ENCODE measurements at places on chromosomes 2 and 18. TPM values are rescaled to one million over a fixed set of nuclear protein-coding genes. Genes with fewer than 3 reads are reported as not detected.

Gene DES
- total RNA-seq: 0.26 TPM

Gene TMEM178A
- total RNA-seq: 0.16 TPM

Gene ZNF385B
- total RNA-seq: not detected

Gene RFTN2
- not detected for total RNA-seq

Gene SPP2
- not detected for total RNA-seq

Gene ZNF638
- 65.5 TPM for total RNA-seq

Gene CHRND
- not detected for total RNA-seq

Gene LRRTM1
- total RNA-seq: not detected

Gene ITGB6
- total RNA-seq: not detected

Gene KIAA2012
- not detected for total RNA-seq

Gene CD28
- total RNA-seq: 84.0 TPM

Gene ZNF521
- not detected for total RNA-seq

Gene AFF3
- 2.6 TPM for total RNA-seq

All from activated naive CD8-positive, alpha-beta T cell treated with anti-CD3 and anti-CD28 coated beads for 36 hours (primary cell).